NCI-H2081 (cell line): ENCODE measurements at places on chromosomes 6 and 20.

- DNase-seq, result no peak
Measured at GRCh38 chr6:56072856-56073255, 174.5 kb downstream of the COL21A1 start.

- peak; percentile 46 for DNase-seq
Measured at GRCh38 chr20:6058684-6059295, 4.9 kb upstream of the LRRN4 start.

GRCh38 chr6:134517145-134517658, 199.3 kb upstream of the SGK1 start:
- peak; percentile 13 for DNase-seq

DNA sequence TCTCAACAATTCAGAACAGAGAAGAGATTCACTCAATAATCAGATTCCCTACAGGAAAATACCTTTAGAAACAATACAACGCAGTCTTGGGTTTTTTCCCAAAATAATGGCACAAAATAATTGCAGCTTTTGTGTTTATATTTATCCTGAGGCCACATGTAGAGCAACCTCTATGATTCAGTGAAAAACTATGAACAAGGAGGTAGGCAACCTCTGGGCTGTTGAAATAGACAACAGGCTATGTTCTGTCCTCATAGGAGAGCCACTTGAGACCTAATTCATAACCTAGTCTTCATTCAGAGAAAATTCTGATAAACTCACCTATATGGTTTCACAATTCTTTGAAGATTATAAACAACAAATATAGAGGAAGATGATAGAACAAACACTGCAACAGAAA, 118.3 kb downstream of the KHDC1L start:
- no peak for DNase-seq

GRCh38 chr20:10547276-10548114, 112.4 kb downstream of the SLX4IP start:
- no peak for DNase-seq

DNA sequence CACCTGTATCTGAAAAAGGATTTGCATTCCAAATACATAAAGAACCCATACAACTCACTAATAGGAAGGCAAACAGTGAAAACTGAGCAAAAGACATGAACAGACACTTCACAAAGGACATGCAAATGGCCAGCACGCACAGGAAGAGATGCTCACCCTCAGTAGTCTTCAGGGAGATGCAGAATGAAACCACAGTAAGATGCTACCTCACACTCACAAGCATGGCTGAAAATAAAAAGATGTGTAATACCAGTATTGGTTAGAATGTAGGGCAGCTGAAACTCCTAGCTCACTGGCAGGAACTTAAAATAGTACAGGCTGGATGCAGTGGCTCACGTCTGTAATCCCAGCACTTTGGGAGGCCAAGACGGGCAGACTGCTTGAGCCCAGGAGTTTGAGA, 64.6 kb downstream of the SNX5 start:
- DNase-seq, result no peak

DNA sequence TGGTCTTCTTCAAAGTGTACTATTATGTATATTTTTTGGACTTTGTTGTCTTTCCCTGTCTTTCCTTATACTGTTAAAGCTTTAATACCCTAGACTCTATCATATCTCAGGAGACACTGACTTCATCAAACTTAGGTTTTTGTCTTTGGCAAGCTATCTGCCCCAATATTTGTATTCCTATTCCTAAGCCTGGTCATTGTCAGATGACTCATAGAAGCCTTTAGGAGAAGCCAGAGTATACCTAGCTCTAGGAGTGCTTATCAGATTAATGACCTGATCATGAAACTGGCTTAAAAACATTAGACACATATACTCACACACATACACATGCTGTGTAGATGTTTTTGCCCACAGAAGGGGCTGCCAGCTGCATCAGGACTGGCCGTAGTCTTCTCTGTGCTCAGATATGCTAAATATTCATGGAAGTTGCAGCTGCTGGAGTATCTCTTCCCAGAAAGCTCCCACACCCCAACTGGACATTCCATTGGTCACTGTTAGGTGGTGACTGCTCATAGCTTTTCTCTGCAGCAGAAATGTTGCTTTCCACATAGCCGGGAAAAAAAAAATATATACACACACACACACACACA, 102.0 kb downstream of the ANKS1A start:
- DNase-seq, result no peak

- no peak for DNase-seq
Measured at GRCh38 chr20:3461911-3462677, 8.7 kb upstream of the ATRN start.

DNA sequence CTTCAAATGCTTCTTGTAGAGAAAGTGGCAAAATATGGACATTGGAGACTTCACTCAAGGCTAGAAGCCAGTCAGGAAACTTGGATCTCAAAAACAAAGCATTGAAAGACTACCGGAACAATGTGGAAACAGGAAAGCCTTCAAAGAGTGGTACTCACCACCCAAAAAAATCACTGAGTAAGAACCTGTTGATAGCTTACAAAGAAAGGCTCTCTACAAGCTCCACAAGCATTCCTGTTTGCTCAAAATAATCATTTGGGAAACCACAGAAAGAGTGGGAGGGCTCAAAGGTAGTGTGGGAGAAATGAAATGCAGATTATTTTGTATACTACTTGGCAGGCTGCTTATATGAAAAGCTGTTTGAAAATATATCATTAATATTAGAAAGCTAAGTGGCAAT, 9.5 kb upstream of the DST start:
- DNase-seq, result no peak
